Fibroblast of skin of scalp (primary cell): ENCODE measurements at places on chromosomes 6 and 20.

DNA sequence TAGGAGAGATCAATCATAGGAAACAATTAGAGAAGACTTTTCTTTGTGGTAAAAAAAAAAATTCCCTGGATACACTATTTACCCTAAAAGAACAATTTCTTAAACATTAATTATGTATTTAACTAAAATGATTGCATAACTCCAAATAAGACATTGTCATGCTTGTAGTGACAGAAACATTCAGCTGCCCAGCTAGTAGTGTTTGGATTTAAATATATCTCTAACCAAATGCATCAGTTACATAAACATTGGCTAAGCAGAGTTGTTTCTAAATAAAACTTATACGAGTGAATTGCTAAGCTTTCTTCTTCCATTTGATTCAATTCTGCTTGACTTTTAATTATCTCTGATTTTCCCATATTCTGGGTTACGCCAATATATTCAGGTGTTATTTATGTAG is 23.7 kb downstream of the MLIP start:
- peak; percentile 7 for DNase-seq

DNA sequence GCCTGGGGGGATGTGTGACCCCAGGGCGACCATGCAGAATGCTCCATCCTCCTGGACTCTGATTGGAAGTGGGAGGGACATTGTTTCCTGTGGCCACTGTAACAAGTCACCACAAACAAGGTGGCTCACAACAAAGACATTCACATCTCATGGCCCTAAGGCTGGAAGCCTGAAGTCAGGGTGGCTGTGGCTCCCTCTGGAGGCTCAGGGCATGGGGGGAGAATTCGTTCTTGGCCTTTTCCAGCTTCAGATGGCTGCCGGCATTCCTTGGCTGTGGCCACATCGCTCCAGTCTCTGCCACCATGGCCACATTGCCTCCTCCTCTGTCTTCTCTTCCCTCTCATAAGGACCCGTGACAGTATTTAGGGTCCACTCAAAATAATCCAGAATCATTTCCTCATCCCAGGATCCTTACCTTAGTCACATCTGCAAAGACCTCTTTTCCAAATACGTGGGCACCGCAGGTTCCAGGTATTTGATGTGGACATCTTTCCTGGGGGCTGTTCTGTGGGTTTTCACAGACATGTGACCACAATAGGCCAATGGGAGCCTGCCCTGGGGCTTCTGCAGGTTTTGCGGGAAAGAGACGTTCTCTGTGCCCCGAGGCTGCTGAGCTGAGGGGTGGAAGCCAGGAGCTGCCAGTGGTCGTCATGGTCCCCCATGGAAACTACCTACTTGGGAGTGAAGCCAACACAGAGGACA is 249.3 kb downstream of the PREX1 start:
- no peak for DNase-seq

DNA sequence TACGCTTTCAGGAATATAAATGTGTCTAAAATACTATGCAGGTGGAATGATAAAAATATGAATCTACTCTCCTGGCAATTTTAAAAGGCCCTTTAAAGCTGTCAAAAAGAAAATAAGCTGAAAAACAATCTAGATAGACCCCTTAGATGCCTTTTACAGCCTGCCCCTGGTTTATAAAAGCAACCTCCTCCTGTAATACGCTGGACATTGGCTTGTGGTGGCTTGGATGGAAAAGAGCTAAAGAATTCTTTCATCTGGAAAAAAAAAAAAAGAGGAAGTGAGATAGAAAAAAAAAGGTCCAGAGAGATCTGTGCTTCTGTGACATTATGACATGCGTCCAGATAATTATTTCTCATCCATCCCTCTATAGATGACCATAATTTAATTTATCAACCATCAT is 115.9 kb upstream of the NRSN1 start:
- DNase-seq = no peak

- DNase-seq = peak; percentile 29
Measured at GRCh38 chr6:17101422-17102257, at the start of gene STMND1. TSS of gene STMND1 (plus strand) at chr6:17102050. CDS start at chr6:17102258, 208 bp downstream.

DNA sequence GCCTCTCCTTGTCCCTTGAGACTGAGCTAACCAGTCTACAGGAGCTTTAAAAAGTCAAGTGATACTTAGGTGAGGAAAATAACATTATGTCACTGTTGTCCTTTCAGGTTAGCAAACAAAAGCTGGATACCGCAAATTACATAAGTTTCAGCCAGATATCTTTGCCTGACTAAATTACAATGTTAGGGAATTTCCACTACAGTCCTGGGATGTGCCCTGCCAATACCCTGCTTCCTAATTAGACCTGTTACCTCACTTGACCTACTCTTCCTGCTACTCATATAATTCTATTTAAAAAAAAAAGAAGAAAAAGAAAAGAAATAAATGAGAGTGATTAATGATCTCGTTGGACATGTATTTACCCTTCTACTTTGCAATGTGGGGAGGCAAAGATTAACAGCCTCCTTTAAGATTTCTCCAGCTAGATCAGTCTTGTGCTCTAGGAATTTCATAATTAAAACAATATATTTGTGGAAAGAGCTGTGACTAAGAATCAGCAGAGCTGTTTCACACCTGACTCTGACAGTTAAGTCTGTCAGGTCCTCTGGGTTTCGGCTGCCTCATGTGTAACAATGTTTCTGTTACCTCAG is 318.9 kb downstream of the HDGFL1 start:
- no peak for DNase-seq

DNA sequence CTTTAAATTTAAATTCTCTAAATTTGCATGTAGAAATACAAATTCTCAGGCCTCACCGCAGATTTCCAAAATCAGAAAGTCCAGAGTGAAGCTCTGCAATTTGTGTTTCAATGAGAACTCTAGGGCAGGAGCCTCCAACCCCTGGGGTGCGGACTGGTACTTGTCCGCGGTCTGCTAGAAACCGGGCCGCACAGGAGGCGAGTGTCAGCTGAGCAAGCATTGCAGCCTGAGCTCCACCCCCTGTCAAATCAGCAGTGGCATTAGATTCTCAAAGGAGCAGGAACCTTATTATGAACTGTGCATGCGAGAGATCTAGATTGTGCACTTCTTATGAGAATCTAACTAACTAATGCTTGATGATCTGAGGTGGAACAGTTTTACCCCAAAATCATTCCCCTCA is 203.0 kb upstream of the PCSK2 start:
- peak; percentile 3 for DNase-seq
